ENCODE measurements at places on chromosomes 4 and X.

- DNase-seq, result no peak
These were observed 256.5 kb upstream of the FAT1 start for GRCh38 chr4:186979961-186980745.

DNA sequence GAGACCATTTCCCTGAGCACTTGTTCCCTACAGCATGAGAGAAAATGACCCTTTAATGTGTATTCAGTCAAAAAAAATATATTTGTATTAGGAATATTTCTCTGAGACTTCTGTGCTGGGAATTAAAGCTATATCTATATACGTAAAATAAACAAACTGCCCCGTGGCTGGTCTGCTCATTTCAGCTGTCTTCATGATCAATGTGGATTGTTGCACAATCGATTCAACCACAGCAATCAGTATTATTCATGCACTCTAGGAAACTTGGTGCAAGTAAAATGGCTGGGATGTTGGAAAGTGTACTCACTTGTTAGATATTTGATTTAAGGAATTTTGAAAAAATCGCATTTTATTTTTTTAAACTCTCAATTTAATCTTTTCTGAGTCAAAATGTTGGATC is 307.9 kb upstream of the ZFP42 start:
- DNase-seq, result no peak

DNA sequence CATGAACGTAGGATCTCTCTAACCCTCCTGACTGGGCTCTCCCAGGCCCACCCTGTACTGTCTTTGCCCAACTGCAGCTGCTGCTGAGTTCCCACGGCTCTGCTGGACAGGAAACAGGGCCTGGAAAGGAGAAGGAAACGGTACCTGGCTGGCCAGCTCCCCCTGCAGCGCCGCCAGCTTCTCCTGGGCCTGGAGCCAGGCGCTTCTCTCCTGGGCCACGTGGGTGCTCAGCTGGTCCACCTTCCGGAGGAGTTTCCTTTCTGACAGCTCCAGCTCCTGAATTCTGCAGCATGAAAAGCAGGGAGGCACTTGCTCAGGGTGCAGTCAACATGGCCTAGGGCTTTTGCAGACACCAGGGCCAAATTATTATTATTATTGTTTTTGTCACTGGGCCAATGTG is 6.5 kb downstream of the C4orf50 start:
- DNase-seq, result no peak

- DNase-seq, result no peak
These were observed 684.9 kb upstream of the MAGEB2 start for GRCh38 chrX:29530501-29530900.

- DNase-seq, result no peak
These were observed 266.9 kb downstream of the SPATA18 start for GRCh38 chr4:52317981-52318380.

GRCh38 chrX:23271026-23271425 is 63.6 kb upstream of the PTCHD1 start:
- DNase-seq, result no peak

DNA sequence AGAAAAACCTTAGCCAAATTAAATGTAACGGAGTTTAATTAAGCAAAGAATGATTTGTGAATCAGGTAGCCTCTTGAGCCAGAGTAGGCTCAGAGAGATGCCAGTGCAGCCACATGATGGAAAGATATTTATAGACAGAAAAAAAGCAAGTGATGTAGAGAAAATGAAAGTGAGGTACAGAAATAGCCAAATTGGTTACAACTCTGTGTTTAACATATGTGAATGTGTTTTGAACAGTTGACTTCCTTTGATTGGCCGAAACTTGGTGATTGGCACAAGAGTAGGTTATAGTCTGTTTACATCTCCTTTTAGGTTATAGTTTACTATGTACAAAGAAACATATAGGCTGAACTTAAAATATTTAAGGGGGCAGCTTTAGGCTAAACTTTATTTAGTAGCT is 459.9 kb upstream of the BOD1L1 start:
- DNase-seq, result no peak

- DNase-seq, result no peak
These were observed 345.9 kb downstream of the SLC7A11 start for GRCh38 chr4:137896221-137896737.

GRCh38 chrX:19372170-19372546 is 28.4 kb downstream of the PDHA1 start:
- DNase-seq, result peak; percentile 71

DNA sequence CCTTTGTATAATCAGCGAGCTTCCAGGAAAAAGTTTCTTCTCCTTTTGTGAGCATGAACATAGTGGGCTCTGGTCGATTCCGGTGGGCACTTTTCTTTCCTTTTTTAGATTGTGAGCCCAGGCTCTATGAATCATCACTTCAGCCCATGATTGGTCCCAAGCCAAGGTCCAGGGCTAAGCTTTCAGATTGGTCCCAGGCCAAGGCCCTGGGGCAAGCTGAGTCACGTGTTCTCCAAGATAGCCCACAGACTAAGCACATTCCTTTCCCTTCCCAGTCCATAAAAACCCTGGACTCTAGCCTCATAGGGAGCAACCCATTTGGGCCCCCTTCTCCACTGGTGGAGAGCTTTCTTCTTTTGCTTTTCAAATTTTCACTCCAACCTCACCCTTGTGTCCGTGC is 430.5 kb downstream of the NAP1L3 start:
- DNase-seq, result no peak

GRCh38 chr4:65502131-65502701 is 168.1 kb downstream of the EPHA5 start:
- DNase-seq, result no peak

DNA sequence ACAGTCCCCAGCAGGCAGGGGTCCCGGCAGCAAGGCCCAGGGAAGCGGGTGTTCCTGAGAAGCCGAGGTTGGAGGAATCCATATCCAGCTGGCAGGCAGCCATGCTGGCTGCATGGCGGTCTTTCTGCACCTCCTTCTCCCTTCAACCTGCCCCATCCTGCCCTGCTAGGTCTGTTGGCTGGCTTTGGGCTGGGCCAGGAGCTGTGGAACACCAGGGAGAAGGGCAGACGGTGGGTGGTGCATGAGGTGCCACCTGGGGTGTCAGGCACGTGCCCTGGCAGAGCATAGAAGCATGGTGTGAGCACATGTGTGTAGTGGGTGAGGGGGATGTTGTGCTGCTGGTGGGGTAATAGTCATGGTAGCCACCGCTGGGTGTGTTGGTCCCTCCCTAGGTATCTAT is 150.1 kb downstream of the PJA1 start:
- DNase-seq, result no peak

GRCh38 chr4:42785817-42786216 is 106.7 kb upstream of the GRXCR1 start:
- DNase-seq, result no peak

DNA sequence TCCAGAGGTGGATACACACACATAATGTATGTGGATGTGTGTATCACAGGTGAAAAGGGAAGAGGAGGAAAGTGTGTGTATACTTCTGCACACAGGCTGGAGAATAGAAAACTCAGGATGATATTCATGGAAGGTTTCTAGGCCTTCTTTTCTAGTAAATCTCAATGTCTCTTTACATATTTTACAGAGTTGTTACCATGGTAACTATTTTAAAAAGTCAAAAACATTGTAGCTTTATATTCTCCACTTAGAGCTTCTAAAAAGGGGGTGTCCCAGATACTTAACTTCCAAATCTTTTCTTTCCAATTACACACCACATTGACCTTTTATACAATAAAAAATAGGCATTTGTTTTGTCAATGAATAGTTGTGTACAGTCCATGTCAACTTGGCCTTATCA is 604.8 kb upstream of the LCORL start:
- DNase-seq, result no peak

DNA sequence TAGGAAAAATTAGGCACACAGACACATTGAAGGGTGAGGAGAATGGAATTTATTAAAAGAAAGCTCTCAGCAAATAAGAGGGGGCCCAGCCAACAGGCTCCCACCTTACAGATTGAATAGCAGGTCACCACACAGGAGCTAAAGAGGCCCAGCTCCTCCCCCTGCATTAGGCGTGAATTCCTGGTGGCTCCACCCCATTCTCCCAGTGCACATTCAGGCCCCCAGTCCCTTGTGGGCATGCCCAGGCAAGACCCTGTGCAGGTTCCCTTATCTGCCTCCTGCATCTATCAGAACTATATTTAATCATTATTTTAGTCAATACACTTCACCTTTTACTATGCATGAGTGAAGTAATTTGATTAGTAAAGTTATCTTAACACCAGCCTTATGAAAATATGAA is 856.3 kb upstream of the NDST4 start:
- DNase-seq, result no peak

- no peak for DNase-seq
These were observed 255.6 kb downstream of the DHX15 start for GRCh38 chr4:24328711-24329110.

- no peak for DNase-seq
These were observed 64.6 kb downstream of the COX7B2 start for GRCh38 chr4:46844325-46844917.

- DNase-seq, result no peak
These were observed 5.5 kb downstream of the DDX60L start for GRCh38 chr4:168474660-168475320.

DNA sequence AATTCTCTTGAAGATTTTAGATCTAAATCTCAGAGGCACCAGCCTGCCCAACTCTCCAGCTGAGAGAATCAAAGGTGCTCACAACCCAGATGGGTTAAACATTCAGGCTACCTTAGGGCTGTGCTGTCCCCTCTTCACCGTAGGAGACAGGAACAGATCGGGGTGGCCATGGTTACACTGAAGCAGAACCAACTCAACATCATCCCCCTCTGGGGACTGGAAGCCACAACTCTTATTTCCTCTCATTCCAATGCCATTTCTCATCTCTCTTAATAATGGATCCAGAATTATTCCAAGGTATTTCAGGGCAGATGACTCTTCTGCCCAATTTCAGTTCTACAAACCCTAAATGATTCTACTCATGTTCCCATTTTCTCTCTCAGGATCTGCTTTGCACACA is 109.7 kb downstream of the NKX6-1 start:
- no peak for DNase-seq

DNA sequence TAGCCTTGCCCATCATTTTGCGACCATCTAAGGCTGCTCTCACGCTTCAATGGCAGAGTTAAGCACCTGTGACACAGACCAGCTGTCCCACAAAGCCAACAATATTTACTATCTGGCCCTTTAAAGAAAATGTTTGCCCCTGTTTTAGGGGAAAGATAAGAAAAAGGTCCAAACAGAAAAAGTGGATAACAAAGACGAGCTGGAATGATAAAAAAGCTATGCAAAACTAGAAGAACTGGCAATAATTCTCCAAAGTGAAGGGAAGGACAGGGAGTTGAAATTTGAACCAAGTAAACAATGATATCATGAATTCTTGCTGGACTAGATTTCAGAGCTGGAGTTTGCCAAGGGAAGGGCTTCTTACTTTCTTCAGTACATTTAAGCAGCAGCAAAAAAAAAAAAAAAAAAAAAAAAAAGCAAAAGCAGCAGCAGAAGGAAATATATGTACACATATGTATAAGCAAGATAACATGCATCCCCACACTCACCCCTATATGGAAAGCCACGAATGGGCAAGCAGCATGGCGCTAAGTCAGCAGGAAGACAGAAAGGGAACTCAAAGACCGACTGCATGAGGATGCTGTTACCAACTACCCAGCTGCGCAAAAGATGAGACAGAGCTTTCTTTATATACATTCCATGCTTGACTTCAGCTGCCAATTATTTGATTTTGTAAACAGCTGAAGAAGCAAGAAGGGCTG is 12.5 kb downstream of the TRAPPC2 start:
- DNase-seq, result no peak

- DNase-seq, result peak; percentile 74
These were observed 608 bp downstream of the RAPGEF2 start for GRCh38 chr4:159103384-159103990.

- no peak for DNase-seq
These were observed 131.3 kb downstream of the PJA1 start for GRCh38 chrX:69033936-69034335.

GRCh38 chr4:94595880-94596483 is 144.2 kb downstream of the PDLIM5 start:
- no peak for DNase-seq

DNA sequence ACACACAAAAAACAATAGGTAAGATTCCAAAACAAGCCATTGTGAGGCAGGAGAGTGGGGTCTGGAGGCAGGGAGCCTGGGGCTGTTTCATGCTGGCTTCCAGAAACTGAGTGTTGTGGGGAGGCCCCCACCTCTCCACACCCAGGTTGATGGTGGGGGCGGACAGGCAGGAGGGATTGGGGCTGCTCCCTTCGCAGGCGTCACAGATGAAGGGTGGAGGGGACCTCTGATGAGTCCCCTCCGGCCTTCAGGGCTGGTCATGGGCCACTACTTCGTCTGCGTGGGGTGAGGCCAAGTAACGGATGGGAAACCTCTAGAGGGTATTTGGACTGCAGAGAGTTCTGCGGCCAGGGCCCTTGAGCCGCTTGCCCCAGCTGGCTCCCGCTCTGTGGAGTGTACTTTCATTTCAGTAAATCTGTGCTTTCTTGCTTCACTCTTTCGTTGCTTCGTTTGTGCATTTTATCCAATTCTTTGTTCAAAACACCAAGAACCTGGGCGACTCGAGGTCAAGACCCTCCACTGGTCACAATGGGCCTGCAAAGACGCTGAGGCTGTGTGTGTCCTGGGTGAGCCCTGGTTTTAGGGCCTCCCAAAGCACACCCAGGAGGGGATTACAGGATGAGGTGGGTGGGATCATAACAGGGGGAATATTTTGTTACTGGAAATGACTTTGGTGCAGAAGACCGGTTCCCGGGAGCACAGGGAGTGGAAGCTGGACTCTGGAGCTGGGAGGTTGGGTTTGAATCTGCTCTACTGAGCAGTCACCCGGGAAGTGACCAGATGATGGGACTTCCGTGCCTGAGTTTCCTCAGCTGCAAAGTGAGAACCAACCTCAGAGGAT is 83.7 kb upstream of the ADRA2C start:
- DNase-seq, result peak; percentile 46

Measured in left forelimb (tissue), 1 donor.